ENCODE measurements at places on chromosomes 5 and 9.

- DNase-seq, result no peak
Measured at GRCh38 chr5:87850843-87851242, 417.8 kb downstream of the TMEM161B start.

GRCh38 chr5:1930501-1930879 lies 47.8 kb upstream of the IRX4 start:
- DNase-seq, result no peak

DNA sequence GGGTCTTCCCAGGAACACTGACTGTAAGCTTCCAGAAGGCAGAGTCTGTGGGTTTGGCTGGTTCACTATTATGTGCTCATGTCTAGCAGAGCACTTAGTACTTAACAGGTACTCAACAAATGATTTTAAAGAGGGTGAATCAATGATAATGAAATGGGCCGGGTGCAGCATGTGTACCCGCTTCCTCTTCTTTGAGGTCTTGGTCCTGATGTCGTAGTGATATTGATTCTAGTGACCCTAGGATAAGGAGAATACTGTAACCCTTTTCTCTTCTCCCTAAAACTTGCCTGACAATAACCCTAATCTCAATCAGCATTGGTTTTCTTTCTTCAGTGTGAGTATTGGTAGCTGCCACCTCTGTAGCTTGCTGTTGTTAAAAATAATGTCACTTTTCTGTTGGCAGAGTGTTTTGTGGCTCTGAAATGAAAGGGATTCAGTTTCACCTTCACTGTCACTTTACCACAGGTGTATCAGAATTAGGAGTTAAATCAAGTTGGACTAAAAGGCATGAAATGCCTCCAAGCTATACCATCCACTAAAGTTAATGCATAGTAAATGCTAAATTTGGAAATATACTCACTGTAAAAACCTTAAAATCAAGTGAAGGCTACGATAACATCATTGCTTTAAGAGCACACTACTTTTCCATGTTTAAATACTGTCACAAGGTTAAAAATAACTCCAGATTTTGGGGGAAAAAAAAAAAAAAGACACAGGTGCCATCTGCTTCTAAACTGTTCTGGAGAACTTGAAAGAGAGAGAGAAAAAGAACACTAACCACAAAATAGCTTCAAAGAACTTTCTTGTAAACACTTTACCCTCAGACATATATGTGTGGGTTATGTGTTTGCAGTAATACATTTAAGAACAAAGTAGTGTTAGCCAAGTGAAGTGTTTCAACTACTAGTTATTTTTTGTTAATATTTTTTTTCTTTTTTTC lies 6.0 kb downstream of the CAMK4 start:
- DNase-seq, result peak; percentile 36

- DNase-seq, result no peak
Measured at GRCh38 chr9:19623941-19624340, 164.9 kb downstream of the SLC24A2 start.

GRCh38 chr9:125922854-125923253 lies 175.7 kb downstream of the PBX3 start:
- DNase-seq, result no peak

- DNase-seq, result no peak
Measured at GRCh38 chr9:76357555-76357954, 36.7 kb downstream of the RFK start.

DNA sequence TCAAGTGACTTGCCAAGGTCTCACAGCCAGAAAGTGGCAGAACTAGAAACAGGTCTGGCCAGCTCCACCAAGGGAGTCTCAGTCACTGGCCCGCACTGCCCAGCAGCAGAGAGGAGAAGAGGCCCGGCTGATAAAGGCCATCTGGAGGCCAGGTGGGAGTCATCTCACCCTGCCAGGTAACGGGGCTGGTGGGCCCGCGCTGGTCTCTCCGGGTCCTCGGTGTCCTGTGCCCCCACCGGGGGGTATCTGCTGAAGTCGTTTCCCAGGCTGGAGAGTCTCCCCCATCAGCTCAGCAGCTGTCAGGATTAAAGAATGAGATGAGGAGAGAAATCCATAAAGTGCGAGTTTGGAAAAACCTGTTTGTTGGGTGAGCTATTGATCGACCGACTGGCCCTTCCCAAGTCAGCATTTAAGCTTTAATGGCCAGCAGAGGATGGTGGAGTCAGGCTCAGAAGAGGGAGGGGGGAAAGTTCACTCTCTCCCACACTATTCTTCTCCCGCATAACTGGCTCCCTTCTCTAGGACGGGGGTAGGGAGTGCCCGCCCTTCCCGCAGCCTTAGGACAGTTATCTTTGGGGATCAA lies 30.3 kb downstream of the LMX1B start:
- DNase-seq, result no peak

DNA sequence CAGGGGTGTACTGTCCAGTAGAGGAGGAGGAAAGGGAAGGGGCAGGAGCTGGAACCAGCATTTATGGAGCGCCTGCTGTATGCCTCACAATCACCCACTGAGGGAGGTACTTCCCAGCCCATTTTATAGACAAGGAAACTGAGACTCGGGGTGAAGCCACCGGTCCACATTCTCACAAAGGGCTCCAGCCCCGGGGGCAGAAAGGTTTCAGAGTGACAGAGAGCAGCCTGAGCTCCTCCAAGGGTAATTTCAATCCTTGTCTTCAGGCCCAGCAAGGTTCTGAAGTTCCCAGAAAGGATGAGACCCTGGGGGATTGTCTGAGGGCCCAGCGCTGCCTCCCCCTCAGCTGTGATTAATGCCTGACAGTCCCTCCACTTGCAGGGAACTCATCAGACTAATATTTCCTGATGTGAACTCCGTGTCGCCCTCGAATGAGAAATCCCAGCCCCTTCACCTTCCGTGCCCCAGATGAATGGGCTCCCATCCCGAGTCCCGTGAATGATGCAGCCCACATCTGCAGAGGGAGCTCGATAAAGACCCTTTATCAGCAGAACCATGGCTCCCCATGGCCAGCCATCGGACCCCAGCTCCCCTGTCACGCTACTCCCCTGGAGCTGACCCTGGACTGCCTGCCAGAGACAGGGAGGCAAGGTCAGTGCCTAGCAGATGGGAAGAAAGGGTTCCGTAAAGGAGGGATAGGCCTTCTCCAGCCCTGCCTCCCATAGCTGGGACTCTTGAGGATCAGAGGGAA lies 32.1 kb upstream of the MVB12B start:
- no peak for DNase-seq

GRCh38 chr9:14593406-14593805 lies 99.8 kb downstream of the ZDHHC21 start:
- DNase-seq, result no peak

- DNase-seq, result no peak
Measured at GRCh38 chr9:126842977-126843799, 17.3 kb upstream of the ZBTB34 start.
